ENCODE measurements at places on chromosomes 3 and 15.

DNA sequence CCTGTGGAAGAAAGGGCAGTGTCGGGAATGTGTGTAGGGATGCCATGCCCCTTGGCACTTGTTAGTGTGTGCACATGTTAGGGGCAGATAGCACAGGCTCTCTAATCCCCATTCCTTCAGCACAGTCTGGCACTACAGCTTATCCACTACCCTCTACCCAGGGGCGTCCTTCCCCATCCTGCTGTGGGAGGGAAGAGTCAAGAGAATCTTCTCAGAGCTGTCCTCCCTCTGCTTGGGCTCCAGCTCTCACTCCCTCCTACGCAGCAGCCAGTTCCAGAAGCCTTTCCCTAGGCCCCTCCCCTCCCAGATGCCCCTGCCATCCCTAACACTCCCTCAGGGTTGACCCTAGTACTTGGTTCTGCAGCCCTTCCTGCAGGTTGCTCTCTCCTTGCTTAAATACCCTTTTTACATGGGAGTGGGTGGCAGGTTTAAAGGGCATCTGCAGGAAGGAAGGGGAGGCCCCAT lies 815 bp upstream of the GRM2 start:
- DNase-seq = no peak

DNA sequence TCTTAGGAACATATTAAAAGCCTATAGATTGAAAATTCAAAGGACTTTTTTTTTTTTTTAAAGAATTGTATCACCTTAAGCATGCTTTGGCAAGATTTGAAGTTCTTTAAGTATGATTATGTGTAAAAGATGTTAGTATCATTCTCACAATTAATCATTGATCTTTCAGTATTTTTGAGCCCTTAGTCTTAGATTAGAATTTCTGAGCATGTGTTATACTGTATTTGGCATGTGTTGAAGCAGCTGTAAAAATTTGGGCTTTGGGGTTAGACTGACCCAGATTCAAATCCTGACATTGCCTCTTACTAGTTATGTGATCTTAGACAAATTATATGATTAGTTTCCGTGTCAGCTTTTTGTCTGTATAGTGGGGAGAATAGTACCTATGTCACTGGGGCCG lies 6.3 kb downstream of the OXSR1 start:
- DNase-seq = no peak

DNA sequence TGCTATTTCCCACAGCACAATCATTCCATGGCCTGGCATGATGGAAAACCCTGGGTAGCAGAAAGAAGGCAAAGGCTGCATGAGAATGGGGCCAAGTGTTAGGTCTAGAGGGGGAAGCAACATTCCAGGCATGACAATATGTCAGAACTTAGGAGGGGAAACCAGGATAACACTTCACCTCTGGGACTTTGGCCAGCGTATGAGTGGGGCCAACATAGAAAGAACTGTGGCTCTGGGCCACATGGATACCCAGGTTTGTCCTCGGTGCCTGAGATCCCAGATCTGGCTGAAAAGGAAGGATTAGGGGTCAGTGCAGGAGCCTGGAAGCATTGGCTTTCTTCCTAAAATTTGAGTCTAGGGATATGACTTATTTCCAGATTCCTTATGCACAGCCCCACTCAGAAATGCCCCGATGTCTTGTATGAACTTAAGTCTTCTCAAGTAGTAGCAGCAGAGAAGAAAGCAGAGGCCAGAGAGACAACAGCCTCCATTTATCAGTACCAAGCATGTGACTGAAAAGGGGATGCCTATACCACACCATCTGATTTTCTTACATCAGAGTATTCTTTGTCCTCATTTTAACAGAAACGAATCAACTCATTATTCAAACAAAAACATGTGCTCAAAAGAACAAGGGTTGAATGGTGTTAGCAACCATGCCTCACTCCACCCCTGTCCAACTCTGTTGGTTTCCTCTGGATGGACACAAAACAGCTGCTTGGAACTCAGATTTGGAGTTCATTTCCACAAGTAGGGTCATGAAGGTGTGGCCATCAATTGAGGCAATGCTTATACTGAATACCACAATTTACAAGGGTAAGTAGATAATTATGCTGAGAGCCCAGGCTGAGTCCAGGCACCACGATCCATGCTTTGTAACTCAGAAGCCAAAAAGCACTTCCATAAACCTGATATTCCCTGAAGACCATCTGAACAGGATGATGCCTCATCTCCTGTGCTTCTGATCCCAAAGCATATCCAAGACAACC lies 43.7 kb upstream of the NDUFB4 start:
- no peak for DNase-seq

DNA sequence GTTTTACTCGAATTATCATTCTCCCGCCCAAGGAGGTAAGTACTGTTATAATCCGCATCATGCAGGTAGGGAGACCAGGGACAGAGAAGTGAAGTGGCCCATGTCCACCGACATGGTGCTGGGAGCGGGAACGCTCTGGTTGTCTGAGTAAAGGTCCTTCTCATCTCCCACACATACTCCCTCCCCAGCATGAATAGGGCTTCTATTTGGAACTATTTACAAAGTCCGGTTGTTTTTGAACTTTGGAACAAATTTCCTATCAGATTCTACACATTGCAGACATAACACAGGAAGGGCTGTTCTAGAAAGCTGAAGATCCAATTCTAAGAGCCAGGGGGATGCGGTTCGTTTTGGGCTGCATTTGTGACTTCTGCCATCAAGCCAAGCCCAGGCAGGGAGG lies 94.8 kb upstream of the TLE3 start:
- no peak for DNase-seq

- DNase-seq = no peak
These were observed 63.9 kb downstream of the CRTC3 start for GRCh38 chr15:90593499-90594158.
